Stimulated activated CD4-positive, alpha-beta T cell treated with anti-CD3 and anti-CD28 coated beads, Interleukin-2, amount 100 ng/mL, for 24 hours (primary cell): ENCODE measurements at places on chromosomes 16 and 17.
A peak's percentile ranks its signal among the peaks of the same experiment; 100 is the strongest.

DNA sequence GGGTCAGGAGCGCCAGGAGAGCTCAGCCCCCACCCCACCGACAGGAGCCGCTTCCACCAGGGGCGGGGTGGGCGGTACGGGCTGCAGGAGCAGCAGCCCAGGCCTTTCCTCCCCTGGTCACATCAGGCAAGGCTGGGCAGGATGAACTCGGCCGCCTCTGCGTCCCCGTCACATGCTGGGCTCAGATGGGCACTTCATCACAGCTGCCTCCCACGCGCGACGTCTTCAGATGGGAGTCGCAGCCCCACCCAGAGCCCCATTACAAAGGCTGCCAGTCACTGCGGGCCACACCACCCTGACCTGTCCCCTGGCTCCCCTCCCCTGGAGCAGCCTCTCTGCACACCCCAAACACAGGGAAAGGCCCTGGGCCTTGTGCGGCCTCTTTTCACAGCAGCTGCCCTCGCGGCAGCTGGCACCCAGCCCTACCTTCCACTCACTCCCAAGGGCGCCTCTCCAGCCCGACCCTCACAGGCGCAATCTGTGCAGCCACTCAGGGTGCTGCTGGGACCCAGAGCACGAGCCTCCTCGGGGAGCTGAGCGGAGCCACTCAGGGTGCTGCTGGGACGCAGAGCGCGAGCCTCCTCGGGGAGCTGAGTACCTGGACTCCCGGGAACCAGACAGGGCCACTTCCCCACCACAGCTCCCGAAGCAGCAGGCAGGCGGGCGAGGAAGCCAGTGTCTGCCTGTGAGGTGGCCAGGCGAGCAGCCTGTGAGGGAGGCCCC lies 4.7 kb downstream of the ZNF598 start:
- DNase-seq = no peak

GRCh38 chr17:7809086-7809790 lies 24.8 kb upstream of the KDM6B start:
- DNase-seq = no peak

GRCh38 chr16:29811896-29812665 lies at the start of gene PRRT2:
Gene PRRT2, plus strand, starts transcription at chr16:29812193. Its CDS starts 862 bp downstream, at chr16:29813055.
- peak; percentile 69 for DNase-seq

- DNase-seq = no peak
Measured at GRCh38 chr16:47774661-47775060, 313.5 kb downstream of the PHKB start.

DNA sequence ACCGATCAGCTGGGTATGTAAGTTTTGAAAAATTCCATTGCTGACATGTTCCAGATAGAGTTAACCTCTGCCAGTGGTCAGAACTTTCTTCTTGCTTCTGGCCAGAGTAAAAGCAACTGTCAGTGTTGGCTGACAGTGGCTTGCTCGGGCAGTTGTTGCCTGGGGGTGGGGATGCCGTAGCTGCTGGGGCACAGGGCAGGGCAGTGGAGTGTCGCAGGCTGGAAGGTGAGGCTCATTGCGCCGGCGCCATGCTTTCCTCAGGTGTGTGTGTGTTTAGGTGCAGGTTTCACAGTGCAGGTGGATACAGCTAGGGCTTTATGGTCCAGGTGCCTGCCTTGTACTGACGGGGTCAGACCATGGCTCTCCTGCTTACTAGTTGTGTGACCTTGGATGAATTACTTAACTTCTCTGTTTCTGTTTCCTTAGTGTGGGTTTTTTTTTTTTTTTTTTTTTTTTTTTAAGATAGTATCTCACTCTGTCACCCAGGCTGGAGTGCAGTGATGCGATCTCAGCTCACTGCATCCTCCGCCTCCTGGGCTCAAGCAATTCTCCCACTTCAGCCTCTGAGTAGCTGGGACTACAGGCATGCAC lies 156.4 kb downstream of the SNX29 start:
- no peak for DNase-seq

GRCh38 chr17:78729641-78730040 lies 52.4 kb downstream of the CYTH1 start:
- no peak for DNase-seq

DNA sequence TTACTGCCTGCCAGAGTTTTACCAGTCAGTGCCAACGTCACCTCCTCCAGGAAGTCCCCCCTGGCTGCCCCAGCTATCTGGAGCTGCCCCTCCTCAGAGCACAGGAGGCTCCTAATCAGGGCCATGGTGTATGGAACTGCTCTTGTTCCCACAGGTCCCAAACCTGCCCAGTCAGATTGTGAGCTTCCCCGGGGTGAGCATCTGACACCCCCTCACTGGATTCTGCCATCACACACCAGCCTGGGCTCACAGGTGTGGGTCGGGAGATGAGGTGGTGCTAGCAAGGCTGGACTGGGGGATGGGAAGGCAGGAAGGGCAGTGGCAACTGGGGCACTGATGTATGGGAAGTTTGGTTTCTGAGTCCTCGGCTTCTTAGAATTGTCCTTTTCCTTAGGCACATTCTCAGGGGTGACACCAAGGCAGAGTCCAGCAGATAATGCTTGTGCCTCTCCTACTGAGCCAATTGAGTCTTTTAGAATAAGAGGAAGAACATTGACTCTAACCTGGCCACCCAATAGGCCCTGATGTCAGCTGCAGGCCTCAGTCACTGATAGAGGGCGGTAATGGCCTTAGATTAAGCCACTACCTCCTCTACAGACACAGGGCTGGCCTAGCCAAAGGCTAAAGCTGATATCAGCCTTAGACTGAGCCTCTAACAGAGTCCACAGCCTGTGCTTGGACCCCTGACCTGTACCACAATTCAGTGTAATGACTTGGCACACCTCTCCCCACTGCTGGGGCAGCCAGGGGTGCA lies 107.9 kb downstream of the WSCD1 start:
- no peak for DNase-seq

DNA sequence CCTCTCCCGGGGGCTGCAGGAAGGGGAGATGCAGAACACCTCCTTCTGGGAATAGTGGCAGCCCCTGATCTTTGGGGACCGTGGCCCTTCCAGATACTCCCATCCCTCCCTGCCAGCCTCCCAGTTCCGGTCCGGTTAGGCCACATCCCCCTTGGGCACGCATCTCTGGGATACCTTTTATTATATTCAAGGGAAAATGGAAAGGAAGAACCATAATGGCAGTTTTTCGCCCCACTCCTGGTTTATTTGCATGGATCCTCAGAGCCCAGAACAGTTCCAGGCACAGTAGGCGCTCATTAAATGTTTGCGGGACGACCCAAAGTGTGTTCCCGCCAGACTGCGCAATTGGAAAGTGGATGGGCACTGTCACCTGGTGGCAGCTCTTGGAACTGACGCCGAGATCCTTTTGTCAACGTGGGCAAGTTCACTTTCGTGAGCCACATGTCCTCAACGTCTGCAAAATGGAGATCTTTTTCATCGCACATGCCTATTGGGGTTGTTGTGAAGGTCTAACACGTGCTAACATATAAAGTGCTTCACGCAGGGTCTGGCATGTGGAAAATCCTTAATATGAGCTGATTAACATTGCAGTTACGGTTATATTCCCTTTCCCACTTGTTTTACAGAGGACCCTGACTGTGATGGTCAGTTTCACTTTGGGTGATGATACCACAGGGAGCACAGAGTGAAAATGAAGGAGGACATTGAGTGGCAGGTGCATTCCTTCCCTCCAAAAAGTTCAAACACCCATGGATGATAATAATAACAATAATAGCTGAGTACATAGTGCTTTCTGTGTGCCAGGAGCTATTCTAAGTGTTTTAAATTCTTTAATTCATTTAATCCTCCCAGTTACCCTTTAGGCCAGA lies 1.7 kb upstream of the GPRC5B start:
- peak; percentile 85 for DNase-seq

GRCh38 chr17:64001091-64001579 lies 3.0 kb downstream of the PRR29 start:
- no peak for DNase-seq

- DNase-seq = no peak
Measured at GRCh38 chr17:77376795-77377709, 236.3 kb downstream of the SEC14L1 start.

DNA sequence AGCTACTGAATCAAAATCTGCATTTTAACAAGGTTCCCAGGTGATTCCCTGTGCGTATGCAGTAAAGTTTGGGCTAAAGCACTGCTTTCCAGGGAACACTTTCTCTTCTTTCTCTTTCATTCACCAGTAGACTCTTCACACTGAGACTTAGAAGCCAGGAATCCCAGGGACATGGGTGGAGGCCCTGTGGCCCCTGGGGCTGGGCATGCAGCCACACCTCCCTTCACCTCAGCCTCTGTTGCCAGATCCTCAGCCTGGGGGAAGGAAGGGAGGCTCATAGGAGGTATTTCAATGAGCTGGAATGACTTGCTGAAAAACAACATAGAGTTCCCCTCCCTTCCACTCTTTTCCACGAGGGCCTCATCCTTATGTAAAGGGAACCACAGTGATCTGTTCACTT lies 1.2 kb downstream of the G6PC3 start:
- no peak for DNase-seq

DNA sequence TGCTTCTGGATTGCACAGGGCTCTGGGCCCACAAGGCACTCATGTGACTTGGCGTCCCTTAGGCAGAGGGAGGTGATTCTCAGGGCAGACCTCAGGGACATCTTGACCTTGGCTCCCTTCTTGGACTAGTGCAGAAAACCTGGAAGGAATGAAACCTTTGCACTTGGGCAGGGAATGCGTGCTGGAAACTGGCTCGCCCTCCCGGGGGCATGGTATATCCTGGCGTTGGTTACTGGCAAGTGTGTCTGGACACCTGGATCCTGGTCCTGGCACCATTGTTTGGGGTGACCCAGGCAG lies 63.5 kb upstream of the LGALS9 start:
- DNase-seq = no peak

DNA sequence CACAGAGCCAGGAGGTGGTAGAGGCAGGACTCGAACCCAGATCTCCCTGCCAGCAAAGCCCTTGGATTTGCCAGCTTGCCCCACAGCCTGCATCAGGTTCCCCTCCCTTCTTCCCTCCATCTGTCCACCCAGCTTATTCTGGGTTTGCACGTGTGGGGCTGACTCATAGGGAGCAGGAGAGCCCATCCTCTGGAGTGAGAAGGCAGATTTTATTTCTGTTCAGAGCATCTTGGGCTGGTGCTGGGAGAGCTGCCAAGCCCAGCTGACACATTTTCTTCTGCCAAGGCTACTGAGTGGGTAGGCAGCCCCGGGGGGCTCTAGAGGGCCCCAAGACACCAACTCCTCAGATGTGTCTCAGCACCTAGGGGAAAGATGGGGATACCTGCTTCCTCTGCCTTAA lies 106.3 kb upstream of the CRHR1 start:
- DNase-seq = no peak

GRCh38 chr16:89504091-89504490 lies 4.1 kb upstream of the SPG7 start:
- no peak for DNase-seq

GRCh38 chr17:416293-417206 lies 63.9 kb upstream of the RPH3AL start:
- peak; percentile 61 for DNase-seq

GRCh38 chr17:79851461-79851817 lies 12.2 kb upstream of the CBX4 start:
- no peak for DNase-seq

GRCh38 chr16:72937916-72938794 lies 109.8 kb downstream of the ZFHX3 start:
- no peak for DNase-seq

DNA sequence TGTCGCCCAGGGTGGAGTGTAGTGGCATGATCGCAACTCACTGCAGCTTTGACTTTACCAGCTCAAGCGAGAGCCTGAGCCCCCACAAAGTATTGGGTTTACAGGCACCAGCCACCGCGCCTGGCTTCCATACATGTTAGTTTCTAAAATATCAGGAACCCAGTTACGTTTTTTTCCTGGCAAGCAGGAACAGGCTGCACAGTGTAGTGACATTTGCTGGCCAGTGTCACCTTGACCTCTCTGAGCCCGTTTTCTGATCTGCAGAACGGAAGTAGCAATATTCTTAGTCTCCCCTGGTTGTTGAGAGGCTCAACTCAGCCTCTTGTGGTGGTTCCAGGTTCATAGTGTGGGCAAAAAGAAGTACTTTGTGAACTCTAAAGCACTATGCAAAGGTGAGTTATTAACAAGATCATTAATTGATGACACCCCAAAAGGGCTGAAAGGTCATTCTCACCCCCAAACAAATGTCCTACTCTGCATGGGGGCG lies 15.6 kb downstream of the IGF2BP1 start:
- no peak for DNase-seq

DNA sequence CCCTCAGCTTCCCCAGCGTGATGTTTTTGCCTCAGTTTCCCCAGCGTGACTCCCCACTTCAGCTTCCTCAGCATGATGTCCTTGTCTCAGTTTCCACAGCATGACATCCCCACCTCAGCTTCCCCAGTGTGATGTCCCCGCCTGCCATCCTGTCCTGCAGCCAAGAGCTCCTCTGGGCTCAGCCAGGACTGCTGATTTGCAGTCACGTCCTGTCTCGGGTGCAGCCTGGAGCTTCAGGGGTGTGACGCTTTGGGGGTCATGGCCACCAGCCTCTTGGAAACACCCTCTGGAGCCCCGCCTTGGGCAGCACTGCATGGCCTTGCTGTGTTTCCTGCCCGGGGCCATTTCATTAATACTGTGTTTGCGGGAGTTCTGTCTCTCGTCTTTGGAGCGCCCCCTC lies 16.5 kb upstream of the NUDT16L1 start:
- DNase-seq = peak; percentile 16

DNA sequence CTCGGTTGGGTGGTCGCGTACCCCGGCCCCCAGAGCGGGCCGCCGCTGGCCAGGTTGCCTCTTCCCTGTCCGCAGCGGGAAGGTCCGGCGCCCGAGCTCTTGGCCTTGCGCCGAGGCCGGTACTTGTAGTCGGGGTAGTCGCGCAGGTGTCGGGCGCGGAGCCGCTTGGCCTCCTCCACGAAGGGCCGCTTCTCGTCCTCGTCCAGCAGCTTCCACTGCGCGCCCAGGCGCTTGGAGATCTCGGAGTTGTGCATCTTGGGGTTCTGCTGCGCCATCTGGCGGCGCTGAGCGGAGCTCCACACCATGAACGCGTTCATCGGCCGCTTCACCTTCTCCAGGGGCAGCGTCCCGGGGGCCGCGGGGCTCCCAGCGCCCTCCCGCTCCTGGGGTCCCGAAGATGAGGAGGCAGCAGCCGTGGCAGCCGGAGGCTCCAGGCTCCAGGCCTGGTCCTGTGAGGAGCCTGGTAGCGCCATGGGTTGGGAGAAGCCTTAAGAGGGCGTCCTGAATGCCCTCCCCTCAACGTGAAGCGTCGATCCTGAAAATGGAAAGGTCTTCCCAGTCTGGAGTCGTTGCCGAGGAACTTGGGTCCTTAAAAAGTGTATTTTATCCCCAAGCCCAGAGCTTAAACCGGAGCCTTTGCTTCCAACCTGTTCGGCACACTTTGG lies 558 bp downstream of the SOX15 start:
- DNase-seq = peak; percentile 73

DNA sequence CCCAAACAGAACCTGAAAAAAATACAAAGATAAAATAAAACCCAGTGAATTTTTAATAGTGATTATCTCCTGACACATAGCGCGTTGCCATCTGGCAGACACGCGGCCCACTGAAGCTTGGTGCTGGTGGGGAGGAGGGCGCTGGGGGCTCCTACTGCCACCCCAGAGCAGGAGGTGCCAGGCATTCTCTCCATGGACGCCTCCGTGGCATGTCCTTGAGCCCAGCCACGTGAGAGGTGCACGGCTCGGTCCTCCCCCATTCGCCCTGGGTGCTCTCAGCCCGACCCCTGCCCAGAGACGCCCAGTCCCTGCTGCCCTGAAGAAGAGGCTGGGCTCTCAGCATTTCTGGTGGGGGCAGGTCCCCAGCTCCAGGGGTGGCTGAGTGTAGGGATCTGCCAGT lies 142.2 kb upstream of the GSE1 start:
- DNase-seq = no peak

- no peak for DNase-seq
Measured at GRCh38 chr17:22459953-22460350, 767.6 kb downstream of the KCNJ18 start.
